ENCODE measurements at places on chromosomes 16 and 17.

- DNase-seq: no peak
Measured at GRCh38 chr17:31404028-31404949, 12.8 kb downstream of the RAB11FIP4 start.

DNA sequence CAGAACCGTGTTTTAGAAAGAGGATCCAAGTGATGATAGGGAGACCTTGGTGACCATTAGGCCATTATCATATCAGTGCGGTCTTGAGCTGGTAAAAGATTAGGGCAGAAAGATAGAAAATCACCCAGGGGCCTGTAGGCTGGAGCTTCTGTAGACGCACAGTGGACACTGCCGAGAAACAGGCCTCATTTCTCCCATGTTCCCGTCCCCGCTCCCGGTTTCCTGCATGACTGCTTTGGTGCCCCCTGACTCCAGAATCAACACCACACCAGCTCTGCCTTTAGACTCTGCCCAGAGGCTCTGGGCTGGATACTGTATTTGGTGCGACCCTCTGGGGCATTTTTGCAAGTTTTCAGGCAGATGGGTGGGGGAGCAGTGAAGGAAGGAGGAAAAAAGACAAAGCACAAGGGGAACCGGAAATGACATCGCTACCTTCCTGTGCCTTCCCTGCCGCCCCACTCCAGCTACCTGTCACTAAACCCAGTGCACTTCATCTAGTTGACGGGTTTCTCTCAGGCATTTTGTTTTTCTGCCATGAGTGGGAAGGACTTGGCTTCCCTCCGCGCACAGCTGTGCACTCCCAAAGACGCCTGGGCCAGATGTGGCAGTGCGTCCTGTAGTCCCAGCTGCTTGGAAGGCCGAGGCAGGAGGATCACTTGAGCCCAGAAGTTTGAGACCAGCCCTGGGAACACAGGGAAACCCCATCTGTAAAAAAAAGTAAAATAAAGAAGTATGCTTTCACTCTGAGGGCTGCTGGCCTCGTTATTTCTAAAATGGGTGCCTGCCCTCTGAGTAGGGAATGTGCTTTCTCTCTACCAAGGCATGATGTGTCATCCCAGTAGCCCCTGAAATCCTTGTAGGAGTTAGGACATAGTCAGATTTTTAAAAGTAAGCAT is 214.1 kb downstream of the RPTOR start:
- DNase-seq: no peak

GRCh38 chr16:27838536-27839175 is 224.9 kb downstream of the GSG1L start:
- DNase-seq: no peak

DNA sequence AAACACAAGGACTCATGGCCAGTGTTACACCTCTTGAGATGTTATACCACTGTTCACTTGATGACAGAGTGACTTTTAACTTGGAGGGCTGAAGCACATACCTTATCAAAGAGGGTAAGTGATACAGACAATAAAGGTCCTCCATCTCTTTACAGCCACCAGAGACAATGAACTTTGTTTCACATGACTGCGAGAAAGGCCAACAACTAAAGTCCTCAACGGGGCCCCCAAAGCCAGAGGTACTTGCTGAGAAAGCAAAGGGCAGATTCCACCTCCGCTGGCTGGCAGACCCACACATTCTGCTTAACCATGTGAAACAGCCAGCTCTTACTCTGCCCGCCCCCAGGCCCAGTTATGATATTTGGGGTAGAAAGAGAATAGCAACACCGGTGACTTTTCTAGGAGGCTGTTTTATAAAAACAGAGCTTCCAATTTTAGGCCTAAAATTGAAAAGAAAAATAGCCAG is 21.4 kb downstream of the DCUN1D3 start:
- peak; percentile 89 for DNase-seq

GRCh38 chr16:9053006-9053601 is 38.3 kb upstream of the HAPSTR1 start:
- peak; percentile 24 for DNase-seq

DNA sequence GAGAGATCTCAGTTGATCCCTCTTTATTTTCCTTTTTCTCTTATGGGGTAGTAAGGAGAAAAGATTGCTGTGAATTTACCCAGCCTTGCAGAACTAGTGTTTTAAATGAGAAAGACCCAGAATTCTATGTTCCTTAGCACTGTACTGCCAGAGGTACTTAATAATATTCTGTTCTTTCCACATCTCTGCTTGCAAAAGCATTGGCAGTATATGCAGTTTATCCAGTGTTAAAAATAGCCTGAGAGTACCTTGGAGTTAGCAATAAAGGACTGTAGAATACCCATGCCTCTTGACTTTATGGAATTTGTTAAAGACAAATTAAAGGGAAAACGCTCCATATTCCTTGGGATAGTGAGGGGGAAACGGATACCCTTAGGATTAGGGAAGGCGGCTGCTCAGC is 11.9 kb downstream of the SLC7A6 start:
- no peak for DNase-seq

DNA sequence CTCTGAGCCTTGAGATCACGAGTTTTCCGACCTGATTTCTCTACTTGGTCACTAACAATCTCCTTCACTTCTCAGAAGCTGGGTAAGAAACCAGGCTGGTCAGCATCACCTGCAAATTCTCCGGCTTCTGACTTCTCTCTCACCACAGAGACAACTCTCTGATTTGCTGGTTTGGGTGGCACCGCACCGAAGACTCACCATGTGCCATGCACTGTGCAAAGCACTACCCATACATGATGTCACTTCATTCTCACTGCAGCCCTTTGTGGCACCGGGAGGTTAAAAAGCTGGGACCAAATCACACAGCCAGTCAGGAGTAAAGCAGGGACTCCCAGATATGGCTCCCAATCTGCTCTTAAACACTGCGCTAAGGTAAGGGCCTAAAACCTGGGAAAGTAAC is 647 bp downstream of the VAC14 start:
- DNase-seq: peak; percentile 16

- no peak for DNase-seq
Measured at GRCh38 chr16:25966172-25967097, 274.7 kb downstream of the HS3ST4 start.

DNA sequence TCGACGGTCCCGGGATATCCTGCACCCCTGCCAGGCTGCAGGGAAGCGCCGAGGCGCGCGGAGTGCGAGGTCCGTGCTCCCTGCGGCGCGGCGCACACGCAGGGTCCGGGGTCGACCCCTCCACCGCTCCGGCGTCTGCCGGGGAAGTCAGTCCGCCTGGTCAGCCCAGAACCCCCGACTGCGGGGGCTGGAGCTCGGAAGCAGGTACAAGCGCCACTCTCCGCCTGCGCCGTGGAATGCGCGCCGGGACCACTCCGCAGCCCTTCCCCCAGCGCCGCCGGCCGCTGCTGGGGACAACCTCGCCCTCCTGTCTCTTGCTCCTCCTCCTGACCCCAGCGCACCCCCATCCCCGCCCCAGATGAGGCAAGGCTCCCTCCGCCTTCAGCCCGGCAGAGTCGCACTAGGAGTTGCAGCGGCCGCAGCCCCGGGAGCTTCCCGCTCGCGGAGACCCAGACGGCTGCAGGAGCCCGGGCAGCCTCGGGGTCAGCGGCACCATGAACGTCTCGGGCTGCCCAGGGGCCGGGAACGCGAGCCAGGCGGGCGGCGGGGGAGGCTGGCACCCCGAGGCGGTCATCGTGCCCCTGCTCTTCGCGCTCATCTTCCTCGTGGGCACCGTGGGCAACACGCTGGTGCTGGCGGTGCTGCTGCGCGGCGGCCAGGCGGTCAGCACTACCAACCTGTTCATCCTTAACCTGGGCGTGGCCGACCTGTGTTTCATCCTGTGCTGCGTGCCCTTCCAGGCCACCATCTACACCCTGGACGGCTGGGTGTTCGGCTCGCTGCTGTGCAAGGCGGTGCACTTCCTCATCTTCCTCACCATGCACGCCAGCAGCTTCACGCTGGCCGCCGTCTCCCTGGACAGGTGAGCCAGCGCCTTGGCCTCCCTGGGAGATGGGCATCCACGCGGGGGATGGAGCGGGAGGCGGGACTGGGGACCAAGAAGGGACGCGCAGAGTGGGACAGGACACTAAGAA is at the start of gene GALR2:
Gene GALR2, plus strand, starts transcription at position 392 of the 974 bp plus-strand sequence. Its CDS starts 103 bp downstream, at position 495.
- peak; percentile 30 for DNase-seq

DNA sequence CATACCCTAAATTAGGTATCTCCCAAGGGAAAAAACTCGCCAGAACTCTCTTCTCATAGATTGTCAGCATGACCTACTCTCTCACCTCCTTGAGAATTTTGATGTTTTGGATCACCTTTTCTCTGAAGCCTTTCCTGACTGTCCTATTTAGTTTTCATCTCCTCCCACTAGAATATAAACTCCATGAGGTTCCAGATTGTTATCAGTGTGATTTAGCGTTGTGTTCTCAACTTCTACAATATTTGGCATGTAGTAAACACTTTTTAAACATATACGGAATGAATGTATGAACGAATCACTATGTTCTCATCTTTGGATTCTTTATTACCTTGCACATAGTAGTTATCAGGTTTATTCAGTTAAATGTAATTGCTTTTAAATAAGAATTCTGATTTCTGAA is 88.7 kb downstream of the VMP1 start:
- DNase-seq: no peak

DNA sequence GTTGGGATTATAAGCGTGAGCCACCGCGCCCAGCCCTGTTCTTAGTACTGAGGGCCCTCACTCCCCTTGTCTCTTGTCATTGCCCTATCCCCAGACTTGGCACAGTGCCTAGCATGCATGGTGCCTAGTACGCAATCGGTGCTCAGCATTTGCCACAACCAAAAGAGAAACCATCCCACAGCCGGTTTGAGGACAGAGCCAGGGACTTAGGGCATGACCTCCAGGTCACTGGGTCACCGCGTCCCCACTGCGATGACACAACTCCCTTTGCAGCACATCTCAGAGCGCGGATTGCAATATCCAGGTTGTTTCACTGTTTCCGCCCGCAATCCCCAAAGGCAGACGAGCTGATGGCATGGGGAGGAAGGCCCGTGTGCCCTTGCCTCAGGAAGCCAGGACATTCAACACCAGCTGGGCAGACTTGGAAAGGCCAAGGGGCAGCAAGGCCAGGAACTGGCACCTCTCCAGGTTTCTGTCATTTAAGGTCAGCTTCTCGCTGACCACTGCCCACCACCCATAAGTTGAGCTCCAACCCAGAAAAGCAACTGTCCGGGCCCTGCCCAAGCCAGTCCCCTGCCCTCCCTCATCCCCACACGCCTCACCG is 274.5 kb downstream of the MRTFB start:
- no peak for DNase-seq

- no peak for DNase-seq
Measured at GRCh38 chr16:88049561-88050545, 98.6 kb downstream of the BANP start.

- no peak for DNase-seq
Measured at GRCh38 chr16:54291656-54292487, 5.3 kb upstream of the IRX3 start.

GRCh38 chr17:31112001-31112661 is 17.4 kb downstream of the NF1 start:
- DNase-seq: no peak

DNA sequence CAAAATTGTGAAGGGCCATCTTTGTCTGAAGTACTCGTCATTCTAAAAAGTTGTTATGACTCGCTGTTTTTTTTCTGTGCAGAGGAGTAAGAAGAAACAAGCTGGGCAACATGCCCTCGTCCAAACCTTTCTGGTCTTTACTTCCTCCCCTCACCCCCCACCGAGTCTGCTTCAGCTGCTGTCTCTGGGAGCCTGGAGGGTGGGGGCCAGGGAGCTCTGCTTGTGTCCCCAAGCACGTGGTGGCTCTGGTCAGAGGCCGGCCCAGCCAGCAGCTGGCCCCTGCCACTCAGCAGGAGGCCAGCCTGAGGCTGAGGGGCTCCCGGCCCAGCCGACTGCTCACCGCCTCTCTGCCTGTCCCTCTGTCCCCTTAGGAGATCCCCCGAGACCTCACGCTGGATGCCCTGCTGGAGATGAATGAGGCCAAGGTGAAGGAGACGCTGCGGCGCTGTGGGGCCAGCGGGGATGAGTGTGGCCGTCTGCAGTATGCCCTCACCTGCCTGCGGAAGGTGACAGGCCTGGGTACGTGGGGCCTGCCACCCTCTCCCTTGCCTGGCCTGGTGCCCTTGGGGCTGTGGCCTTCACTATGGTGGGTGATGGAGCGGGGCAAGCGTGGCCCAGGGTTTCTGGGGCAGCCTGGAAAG is 53.7 kb upstream of the LGALS9 start:
- DNase-seq: peak; percentile 60

DNA sequence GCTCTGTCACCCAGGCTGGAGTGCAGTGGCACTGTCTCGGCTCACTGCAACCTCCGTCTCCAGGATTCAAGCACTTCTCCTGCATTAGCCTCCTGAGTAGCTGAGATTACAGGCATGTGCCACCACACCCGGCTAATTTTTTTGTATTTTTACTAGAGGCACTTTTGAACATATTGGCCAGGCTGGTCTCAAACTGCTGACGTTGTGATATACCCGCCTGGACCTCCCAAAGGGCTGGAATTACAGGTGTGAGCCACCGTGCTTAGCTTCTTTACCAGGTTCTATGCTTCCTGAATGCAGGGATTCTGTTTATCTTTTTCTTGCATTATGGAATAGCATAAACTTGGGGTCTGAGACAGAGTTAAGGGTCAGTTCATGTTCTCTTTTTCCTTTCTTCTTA is 317.9 kb upstream of the RBFOX1 start:
- no peak for DNase-seq

- no peak for DNase-seq
Measured at GRCh38 chr17:48432820-48433775, 3.1 kb upstream of the SKAP1 start.

GRCh38 chr16:68028996-68029395 is 5.9 kb downstream of the DUS2 start:
- DNase-seq: no peak

DNA sequence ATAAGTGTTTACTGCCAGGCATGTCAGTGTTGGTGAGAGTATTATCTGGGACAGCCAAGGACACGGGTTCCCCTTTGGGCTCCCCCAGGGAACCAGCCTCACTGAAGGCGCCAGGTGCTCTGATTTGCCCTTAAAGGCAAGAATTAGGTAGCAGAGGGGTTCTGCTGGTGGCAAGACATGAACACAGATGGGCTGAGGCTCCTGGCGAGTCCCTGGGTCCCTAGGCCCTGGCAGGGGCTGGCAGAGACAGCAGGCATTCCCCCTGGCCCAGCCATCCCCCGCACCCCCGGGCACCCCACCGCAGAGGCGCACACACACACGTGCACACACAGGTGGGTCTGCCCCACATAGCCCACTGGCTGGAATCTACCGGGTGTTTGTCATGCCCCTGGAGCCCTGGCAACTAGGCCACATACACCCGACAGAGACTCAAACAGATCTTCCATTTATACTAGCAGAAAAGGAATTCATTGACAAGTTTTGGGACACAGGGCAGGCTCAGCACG is 153.3 kb downstream of the C16orf78 start:
- no peak for DNase-seq

DNA sequence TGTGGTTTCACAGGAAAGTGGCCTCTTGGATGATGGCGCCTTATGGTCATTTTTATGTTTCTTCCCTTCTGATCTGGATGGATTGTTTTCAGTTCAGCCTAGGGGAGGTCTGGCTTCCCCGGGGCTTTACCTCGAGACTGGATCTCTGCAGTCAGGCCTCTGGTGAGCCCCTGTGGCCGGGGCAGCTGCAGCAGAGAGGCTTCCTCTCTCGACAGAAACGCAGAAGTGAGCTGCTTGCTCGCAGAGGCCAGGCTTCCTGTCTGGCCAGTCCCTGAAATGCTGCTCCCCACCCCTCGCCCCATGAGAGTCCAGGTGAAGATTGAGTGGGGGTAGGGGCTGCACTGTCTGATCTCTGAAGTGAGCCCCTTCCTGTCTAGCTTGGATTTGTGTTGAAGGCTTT is 44.0 kb downstream of the PLCG2 start:
- DNase-seq: no peak

GRCh38 chr17:80946449-80946848 is 45.2 kb upstream of the CHMP6 start:
- DNase-seq: no peak

All from large intestine (tissue), 12 donors.